AML-193 (cell line): ENCODE measurements at places on chromosomes 4 and X.

DNA sequence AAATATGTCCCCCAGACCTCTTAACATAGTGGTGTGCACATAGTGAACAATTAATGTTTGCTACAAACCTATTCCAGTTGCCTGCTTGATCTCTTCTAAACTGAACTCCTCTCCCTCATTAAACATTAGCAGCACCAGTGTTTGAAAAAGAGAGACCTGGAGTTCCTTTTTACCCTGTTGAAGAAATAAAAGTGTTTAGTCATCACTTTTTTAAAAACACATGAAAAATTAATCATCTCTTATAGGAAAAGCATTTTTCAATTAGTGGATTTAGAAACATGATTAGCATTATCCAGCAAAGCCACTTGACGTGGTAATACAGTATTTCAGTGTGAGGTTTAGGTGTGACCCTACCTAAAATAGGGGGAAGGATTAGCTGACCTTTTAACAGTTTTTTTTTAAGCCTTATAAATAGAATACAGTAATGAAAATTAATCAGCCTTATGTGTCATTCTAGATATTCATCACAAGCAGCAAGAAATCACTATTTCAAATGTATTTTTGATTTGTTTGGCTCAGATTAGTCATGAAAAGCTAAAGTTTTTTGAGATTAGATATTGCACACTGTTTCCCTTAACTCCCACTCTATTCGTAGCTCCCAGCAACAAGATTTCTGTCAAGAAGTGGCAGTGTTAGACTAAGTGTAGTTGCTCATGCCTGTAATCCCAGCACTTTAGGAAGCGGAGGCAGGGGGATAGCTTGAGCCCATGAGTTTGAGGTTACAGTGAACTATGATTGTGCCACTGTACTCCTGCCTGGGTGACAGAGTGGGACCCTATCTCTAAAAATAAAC is 26.2 kb downstream of the CUL4B start:
- DNase-seq = no peak

- DNase-seq = no peak
These were observed 1673.4 kb upstream of the PCDH7 start for GRCh38 chr4:29046781-29047180.

DNA sequence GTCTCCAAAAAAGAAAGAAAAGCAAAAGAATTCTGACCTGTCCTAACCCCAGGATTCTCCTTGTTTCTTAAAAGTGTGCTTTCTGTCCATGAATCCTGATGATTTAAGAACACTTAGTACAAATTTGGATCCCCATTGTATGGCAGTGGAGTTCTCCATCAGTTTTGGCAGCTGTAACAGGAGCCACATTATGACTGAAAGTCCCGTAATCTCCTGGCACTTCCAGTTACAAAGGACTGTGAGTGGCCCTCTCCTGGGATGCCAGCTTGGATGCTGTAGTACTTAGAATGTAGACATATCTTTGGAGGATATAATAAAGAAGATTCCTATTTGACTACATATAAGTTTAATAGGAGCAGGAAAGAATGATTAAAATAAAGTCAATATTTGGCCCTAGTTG is 20.6 kb downstream of the AP1AR start:
- DNase-seq = no peak

DNA sequence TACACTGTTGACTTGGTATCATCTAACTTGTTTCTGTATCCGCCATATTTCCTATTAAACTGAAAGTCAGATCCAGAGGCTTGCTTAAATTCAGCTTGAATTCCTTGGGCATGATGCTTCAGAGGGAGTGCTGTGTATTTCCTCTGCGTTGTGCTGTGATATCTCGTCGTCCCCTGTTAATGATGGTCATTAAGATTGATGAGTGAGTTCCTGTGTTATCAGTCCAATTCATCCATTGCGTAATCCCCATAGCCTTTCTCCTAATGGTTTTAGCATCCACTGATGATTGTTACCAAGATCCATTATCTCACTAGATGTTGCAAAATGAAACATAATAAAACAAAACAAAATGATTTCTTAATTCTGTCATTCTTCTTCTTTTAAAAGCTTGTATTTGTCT is 31.3 kb upstream of the CHM start:
- DNase-seq = no peak

- peak; percentile 50 for DNase-seq
These were observed 3.8 kb upstream of the CENPC start for GRCh38 chr4:67549123-67549522.

DNA sequence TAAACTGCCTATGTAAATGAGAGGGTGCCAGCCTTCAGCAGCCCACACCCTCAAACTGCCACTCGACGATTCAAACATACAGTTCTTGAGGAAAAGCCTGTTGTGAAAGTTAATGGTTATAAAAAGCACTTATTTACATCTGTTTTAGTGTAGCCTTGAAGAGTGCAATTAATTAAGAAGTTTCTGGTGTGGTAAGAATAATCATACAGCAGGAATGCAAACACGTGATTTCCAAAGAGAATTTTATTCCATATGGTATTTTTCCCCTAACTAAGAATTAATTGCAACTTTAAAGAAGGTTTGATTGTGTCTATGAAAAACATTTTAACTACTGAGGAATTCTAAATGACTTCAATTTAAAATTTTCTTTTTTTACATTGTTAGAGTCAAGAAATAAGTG is 176.3 kb upstream of the PITX2 start:
- DNase-seq = no peak
